ENCODE measurements at places on chromosomes 13 and 19. TPM values are rescaled to one million over a fixed set of nuclear protein-coding genes. Genes with fewer than 3 reads are reported as not detected.

The FBN3 gene
- 18.3 TPM for total RNA-seq

GRCh38 chr13:35763782-35764123 lies 287.3 kb upstream of the MAB21L1 start:
- peaks cover 38% of the 10 kb centered on the region for H3K4me1 ChIP-seq
- no peak for DNase-seq
- H3K27me3 ChIP-seq, result peaks cover 5% of the 10 kb centered on the region
- no peak overlapping the region for H3K27ac ChIP-seq
- H3K4me3 ChIP-seq, result no peak overlapping the region

DNA sequence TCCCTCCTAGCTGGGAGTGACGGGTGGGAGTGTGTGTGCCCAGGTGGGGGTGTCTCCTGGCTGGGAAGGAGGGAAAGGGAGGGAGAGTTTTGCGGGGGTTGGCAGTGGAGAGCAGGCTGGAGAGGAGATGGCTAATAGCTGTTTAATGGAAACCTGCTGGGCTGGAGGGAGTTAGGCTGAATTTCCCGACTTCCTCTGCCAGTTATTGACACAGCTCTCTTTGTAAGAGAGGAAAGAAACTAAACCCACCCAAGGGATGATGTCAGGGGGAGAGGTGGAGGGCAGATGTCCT lies 10.2 kb upstream of the ILF3 start:
- no peak overlapping the region for H3K27ac ChIP-seq
- DNase-seq, result no peak
- no peak overlapping the region for H3K4me3 ChIP-seq

DNA sequence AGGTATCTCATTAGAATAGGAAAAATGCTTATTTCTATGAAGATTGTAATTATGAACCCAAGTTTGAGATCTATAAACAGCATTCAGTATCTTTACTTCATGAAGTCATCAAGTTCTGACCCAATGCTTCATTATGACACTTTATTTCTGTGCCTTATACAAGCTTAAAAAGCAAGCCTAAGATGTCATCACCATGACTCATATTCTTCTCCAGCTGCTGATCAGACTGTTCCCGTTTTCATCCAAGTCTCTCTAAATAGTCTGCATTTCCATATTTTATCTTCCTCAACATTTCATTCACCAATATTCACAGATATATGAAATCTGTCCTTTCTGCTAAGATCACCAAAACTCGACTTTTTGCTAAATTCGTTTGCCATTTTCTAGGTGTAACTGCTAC lies 1247.2 kb upstream of the PRR20A start:
- no peaks in the 10 kb centered on the region for H3K4me1 ChIP-seq
- H3K27me3 ChIP-seq, result no peaks in the 10 kb centered on the region
- DNase-seq, result no peak
- H3K36me3 ChIP-seq, result no peaks in the 10 kb centered on the region

- H3K36me3 ChIP-seq, result no peaks in the 10 kb centered on the region
- DNase-seq, result peak; percentile 76
- peaks cover 8% of the 10 kb centered on the region for H3K27me3 ChIP-seq
- peaks cover 18% of the 10 kb centered on the region for H3K4me1 ChIP-seq
Measured at GRCh38 chr19:1847684-1848398, 442 bp downstream of the REXO1 start.

DNA sequence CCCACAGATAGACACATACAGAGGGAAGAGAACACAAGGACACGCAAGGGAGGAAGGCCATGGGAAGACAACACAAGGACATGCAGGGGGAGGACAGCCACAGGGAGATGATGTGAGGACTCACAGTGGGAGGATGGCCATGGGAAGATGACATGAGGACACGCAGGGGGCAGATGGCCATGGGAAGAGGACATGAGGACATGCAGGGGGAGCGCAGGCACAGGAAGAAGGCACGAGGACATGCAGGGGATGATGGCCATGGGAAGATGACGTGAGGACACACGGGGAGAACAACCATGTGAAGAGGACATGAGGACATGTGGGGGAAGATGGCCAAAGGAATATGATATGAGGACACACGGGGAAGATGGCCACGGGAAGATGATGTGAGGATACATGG lies 84.7 kb downstream of the UQCRFS1 start:
- no peak overlapping the region for H3K27ac ChIP-seq
- H3K4me3 ChIP-seq, result no peak overlapping the region
- no peak for DNase-seq
- H3K4me1 ChIP-seq, result no peaks in the 10 kb centered on the region
- H3K27me3 ChIP-seq, result no peaks in the 10 kb centered on the region

- H3K27ac ChIP-seq, result no peak overlapping the region
- H3K4me3 ChIP-seq, result no peak overlapping the region
- no peaks in the 10 kb centered on the region for H3K36me3 ChIP-seq
- H3K4me1 ChIP-seq, result no peaks in the 10 kb centered on the region
- H3K27me3 ChIP-seq, result no peaks in the 10 kb centered on the region
- DNase-seq, result no peak
Measured at GRCh38 chr13:38002606-38003005, 133.0 kb upstream of the TRPC4 start.

- DNase-seq, result no peak
- no peak overlapping the region for H3K27ac ChIP-seq
- H3K27me3 ChIP-seq, result no peaks in the 10 kb centered on the region
- H3K36me3 ChIP-seq, result no peaks in the 10 kb centered on the region
- peaks cover 3% of the 10 kb centered on the region for H3K4me1 ChIP-seq
Measured at GRCh38 chr13:24232474-24232873, 72.0 kb downstream of the SPATA13 start.

- H3K36me3 ChIP-seq, result no peaks in the 10 kb centered on the region
- DNase-seq, result no peak
- peak overlapping the region; percentile 57 for H3K27ac ChIP-seq
Measured at GRCh38 chr13:77732287-77732686, 34.8 kb downstream of the SLAIN1 start.

DNA sequence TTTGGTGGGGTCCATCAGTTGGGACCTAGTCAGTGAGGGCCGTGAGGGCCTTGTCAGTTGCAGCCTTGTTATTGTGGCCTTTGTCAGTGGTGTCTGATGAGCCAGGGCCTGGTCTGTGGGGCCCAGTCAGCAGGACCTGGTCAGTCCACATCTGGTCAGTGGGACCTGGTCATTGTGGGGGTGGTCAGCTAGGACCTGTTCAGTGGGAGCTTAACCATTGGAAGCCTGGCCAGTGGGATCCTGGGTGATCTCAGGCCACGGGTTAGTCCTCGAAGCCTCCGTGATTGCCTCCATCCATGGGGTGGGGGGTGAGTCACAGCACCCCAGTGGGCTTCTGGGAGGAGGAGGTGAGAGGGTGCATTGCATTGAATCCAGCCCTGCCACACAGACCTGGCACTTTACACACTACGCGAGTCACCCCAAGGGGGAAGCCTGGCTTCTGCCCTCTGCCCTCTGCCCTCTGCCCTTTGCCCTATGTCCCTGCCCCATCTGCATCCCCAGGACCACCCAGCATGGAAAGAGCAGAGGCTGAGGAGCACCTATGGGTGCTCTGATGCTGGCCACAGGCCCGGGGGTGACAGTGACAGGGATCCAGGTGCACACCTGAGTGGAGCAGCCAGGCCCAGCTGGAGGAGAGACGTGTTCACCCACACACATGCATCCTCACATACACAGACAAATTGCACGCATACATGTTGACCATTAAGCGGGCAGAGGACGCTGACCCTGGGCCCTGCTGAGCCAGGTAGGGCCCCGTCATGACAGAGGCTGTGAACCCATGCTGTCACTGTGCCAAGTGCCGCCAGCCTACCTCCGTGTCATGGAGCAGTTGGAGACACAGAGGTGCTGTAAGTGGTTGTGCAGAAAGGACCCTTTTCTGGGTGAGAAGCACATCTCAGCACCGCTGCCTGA lies 59.8 kb upstream of the TPM4 start:
- DNase-seq, result no peak
- H3K27ac ChIP-seq, result no peak overlapping the region
- H3K4me3 ChIP-seq, result no peak overlapping the region
- no peaks in the 10 kb centered on the region for H3K4me1 ChIP-seq
